ENCODE measurements at places on chromosomes 2 and 18.

DNA sequence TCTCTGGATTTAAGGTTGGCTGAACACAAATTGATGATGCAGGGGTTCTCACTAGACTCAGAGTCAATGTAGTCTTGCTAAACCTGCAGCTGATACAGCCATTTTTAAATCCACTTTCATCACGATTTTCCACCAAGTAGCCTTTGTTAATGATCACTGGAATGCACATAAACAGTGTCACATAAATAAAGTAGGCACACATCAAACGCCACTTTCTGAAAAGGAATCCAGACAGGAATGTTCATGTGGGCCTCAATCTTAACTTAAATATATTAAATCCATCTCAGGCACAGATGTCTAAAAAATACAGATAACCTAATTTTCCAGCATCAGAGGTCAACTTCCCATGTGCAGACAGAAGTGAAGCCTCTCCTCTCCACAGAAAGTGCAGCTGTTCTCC is 58.3 kb downstream of the LAMA1 start:
- no peak for DNase-seq

DNA sequence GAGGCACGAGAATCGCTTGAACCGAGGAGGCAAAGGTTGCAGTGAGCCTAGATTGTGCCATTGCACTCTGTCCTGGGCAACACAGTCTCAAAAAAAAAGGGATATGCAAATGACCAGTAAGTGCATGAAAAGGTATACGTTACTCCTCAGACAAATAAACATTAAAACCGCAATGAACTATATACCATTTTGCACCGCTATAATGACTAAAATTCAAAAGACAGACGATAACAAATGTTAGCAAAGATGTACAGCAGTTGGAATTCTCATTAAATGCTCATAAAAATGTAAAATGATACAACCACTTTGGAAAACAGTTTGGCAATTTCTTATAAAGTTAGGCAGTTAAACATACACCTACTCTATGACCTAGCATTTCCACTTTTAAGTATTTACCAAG is 67.4 kb upstream of the MSH6 start:
- no peak for DNase-seq

DNA sequence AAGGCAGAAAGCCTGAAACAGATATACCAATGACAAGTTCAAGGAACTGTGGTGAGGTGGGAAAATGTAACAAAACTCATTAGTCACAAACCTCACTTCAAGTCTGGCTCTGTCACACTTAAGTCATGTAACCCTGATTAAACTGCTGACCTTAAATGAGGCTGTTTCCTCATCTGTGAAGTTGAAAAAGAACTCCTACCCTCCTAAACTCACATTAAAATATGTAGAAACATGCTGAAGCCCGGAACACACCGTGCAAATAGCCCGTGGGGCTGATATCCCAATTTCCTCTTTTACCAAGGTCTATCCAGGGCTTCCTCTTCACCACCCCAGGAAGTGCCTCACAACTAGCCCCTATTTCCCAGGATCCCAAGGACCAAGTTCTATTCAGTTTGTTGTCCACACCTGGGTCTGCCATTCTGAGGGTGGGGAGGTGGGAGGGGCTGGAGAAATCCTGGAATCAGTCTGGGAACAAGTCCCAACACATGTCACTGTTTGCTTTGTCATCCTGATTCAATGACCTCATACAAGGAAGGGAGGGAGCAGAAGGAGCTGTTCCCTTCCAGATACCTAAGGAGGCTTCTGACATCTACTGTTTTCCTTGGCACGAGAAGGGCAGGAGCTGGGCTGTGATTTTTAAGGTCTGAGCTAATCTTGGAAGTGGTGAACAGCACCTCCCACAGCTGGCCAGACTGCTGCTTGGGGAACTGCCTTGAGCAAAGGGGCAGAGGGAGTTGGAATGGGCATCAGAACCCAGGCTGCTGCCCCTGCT is 42.3 kb downstream of the SLC4A1AP start:
- no peak for DNase-seq

GRCh38 chr2:10568736-10569432 is 120.8 kb upstream of the ODC1 start:
- DNase-seq = peak; percentile 24

- no peak for DNase-seq
Observed at GRCh38 chr2:50133766-50134165, 898.2 kb downstream of the NRXN1 start.

DNA sequence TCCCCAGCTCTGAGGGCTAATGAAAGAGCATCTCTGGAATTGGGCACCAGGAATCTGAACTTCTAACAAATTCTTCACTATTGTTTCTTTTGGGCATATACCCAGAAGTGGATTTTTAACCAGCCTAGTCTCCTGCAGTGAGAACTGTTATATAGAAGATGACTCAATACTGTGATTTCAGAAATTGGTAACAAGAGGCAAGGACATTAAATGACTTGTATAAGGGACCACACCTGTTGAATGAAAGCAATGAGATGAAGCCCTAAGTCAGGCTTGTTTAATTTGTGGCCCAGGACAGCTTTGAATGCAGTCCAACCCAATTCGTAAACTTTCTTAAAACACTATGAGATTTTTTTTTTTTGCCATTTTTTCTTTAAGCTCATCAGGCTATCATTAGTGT is 57.9 kb downstream of the EPC2 start:
- DNase-seq = no peak

DNA sequence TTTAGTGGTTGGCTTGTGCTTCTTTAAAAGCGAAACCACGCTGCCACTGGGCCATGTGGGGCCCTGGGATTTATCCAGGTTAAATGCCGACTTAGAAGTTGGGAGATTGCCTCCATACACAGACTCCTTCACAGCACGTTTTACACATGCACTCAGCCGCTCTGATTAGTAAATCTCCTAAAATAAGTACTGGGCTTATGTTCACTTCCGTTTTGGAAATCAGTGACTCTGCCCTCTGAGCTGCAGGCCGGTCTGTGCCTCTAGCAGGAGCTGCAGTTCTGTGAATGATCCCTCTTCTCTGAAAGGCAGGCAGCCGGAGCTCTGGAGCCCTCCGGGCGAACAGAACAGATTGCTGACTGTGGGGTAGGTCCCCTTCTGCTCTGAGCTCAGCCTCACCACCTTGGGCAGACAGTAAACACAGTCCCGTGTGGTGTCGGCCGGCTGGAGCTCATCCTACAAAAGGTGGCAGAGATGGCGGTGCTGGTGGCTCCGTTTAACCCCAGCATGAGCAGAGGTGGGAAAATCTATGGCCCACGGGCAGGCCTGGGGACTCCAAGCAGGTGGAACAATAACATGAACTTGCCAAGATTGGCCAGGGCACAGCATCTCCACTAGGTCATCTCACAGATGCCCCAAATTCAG is 9.8 kb upstream of the RAB17 start:
- DNase-seq = no peak

DNA sequence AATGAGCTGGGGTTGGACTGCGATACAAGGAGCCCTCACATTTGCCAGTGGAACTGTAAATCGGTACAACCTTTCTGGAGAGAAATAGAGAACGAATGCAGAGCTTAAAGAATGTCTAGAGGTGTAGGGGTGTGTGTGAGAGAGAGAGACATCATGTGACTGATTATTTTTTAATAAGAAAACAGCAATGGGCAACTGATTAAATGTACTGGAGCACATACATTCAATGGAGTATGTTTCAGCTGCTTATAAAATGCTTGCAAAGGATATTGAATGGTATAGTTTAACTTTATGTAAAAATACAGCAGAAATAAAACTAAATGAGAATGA is 391 bp upstream of the TMEM17 start:
- DNase-seq = no peak

DNA sequence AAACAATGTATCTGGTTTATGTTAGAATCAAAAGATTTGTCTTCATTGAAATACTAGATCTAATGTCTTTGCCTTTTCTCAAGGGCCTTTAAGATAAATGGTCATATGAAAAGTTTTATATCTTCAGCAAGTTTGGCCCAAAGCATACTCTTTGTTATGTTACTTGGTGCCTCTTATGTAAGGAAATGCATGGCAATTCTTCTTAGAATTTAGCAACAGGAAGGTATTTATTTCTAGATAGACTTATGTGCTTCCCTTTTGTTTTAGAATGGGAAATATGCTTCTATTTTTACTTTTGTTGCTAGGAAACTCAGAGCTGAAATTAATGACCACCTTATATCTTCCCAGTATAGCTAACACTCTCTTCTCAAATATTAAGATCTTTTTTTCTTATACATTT is 117.4 kb upstream of the DLX2 start:
- DNase-seq = no peak

- DNase-seq = no peak
Observed at GRCh38 chr2:21142149-21142548, 18.4 kb downstream of the TDRD15 start.

GRCh38 chr18:1133541-1133940 is 228.9 kb downstream of the ADCYAP1 start:
- no peak for DNase-seq

- DNase-seq = no peak
Observed at GRCh38 chr2:159163930-159164329, 122.6 kb downstream of the WDSUB1 start.

Measured in activated CD8-positive, alpha-beta memory T cell treated with anti-CD3 and anti-CD28 coated beads for 24 hours (primary cell).